ENCODE measurements at places on chromosomes 2 and 18.

DNA sequence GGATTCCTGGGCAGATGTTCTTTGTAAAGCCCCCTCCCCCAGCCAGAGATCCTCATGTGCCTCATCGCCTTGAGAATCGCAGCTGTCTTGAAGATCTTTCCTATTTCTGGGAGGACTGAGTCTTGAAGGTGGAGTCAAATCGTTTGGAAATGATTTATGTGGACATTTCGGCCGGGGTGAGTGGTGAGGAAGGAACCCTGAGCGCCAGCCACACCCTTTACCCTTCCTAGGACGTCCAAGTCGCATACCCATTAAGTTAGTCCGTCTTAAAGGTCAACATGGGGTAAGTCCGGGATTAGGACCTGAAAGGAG, 84.9 kb upstream of the ZCCHC2 start:
- no peak for DNase-seq

DNA sequence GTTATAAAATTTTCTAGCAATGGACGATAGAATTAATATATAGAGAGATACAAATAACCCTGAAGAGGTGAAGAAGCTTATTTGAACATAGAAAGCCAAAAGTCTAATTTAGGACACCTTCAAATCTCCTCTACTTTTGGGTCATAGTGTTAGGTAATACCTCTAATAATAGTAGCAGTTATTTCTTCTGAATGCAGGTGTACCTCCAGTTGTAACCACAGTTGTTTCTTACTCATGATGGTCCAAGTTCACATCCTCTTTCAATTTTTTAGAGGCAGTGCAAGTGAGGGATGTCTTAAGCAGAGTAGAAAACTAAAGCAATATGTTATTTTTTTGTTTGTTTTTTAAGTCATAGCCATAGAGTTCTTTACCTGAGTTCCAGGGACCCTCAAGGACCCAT, 429.5 kb downstream of the CCDC85A start:
- no peak for DNase-seq

DNA sequence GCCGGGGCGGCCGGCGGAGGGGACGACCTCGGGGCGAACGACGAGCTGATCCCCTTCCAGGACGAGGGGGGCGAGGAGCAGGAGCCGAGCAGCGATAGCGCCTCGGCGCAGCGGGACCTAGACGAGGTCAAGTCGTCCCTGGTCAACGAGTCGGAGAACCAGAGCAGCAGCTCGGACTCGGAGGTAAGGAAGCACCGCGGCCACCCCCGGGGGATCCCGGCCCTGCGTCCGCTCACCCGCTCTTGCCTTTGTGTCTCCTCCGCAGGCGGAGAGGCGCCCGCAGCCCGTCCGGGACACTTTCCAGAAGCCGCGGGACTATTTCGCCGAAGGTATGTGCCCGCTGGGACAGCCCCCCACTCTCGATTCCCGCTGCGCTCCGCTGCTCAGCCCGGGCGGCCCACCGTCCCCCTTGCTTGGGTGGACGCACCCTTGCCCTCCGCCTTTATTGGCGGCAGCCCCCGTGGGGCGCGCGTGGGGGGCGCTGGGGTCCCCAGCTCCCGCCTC, 611 bp downstream of the TCF7L1 start:
- peak; percentile 67 for DNase-seq

- no peak for DNase-seq
Observed at GRCh38 chr2:108942888-108943287, 46.1 kb downstream of the EDAR start.

DNA sequence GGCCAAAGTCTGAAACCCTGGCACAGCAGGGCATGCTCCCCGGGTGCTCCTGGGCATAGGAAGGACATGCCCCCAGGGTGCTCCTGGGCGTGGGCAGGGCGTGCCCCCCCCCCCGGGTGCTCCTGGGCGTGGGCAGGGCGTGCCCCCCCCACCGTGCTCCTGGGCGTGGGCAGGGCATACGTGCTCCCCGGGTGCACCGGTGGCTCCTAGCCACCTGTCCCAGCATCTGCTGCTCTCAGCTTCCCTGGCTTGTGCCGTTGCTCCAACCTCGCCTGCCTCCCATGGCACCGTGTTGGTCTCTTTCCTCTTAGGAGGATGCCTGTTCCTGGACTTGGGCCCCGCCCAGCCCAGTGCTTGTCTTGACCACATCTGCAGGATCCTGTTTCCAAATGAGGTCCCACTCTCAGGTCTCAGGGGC, 95.6 kb upstream of the CTDP1 start:
- DNase-seq, result peak; percentile 32

DNA sequence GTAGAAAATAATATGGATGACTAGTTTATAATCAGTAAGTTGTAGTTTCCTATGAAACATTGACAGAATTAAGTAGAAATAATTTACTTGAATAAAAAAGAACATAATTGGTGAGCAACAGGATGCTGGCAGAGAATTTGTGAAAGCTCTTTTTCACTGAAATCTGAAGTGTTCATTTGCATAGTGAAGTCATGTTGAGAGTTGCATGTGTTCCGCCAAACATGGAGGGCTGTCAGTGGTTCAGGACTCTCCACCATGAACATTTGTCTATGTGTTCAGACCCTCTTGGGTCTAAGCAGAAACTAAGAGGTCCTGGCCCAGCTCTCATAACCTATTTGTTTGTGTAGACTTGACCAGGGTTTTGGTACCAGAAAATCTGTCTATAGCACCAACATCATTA, 182.5 kb upstream of the LINC00305 start:
- no peak for DNase-seq
